Vein endothelial cell (primary cell): ENCODE measurements at places on chromosomes 5 and 9. TPM values are rescaled to one million over a fixed set of nuclear protein-coding genes. Genes with fewer than 3 reads are reported as not detected.

EDIL3 gene
- 2.9 and 3.5 TPM in 2 replicates for total RNA-seq

C9orf153 gene
- total RNA-seq: 0.33 TPM in 1 of 2 replicates, not detected in the other

PCDHGA7 gene
- total RNA-seq: 3.0 and 4.6 TPM in 2 replicates

FOXD4 gene
- total RNA-seq: under 0.01 and 0.19 TPM in 2 replicates

SPAAR gene
- 2.0 and 4.5 TPM in 2 replicates for total RNA-seq

PRDM9 gene
- not detected in 2 replicates for total RNA-seq

SPATA31A3 gene
- not detected in 2 replicates for total RNA-seq

SURF1 gene
- 11.7 and 19.3 TPM in 2 replicates for total RNA-seq

RAPGEF1 gene
- 89.5 and 106 TPM in 2 replicates for total RNA-seq

FBXO38 gene
- 53.9 and 72.4 TPM in 2 replicates for total RNA-seq

PTPRD gene
- 29.2 and 51.9 TPM in 2 replicates for total RNA-seq

FGF18 gene
- total RNA-seq: 0.10 and 0.33 TPM in 2 replicates

PCDHAC1 gene
- 0.10 and 0.33 TPM in 2 replicates for total RNA-seq

FOXI1 gene
- total RNA-seq: under 0.01 TPM in 1 of 2 replicates, not detected in the other

SGCD gene
- under 0.01 and 0.19 TPM in 2 replicates for total RNA-seq

INSL4 gene
- not detected in 2 replicates for total RNA-seq

OBP2B gene
- total RNA-seq: not detected in 2 replicates

PCDHA2 gene
- under 0.01 TPM in 1 of 2 replicates, not detected in the other for total RNA-seq

GABRA1 gene
- not detected in 2 replicates for total RNA-seq

MARVELD2 gene
- 4.8 and 6.2 TPM in 2 replicates for total RNA-seq

ADAMTSL2 gene
- total RNA-seq: 0.10 TPM in 1 of 2 replicates, not detected in the other

NTNG2 gene
- total RNA-seq: under 0.01 and 0.10 TPM in 2 replicates

ANKRD55 gene
- total RNA-seq: 2.6 and 16.7 TPM in 2 replicates

ZMAT2 gene
- total RNA-seq: 25.2 and 32.4 TPM in 2 replicates

RPS14 gene
- 2,576 and 2,669 TPM in 2 replicates for total RNA-seq

MED7 gene
- 8.2 and 10.3 TPM in 2 replicates for total RNA-seq

NDFIP1 gene
- 56.1 and 88.5 TPM in 2 replicates for total RNA-seq

SLC34A3 gene
- total RNA-seq: not detected in 2 replicates

CATSPER3 gene
- total RNA-seq: under 0.01 TPM in 1 of 2 replicates, not detected in the other

CNTFR gene
- not detected in 2 replicates for total RNA-seq

PPP3R2 gene
- not detected in 2 replicates for total RNA-seq

CDX1 gene
- not detected in 2 replicates for total RNA-seq

PDE6A gene
- total RNA-seq: under 0.01 TPM in 1 of 2 replicates, not detected in the other

ITK gene
- not detected in 2 replicates for total RNA-seq

RETREG1 gene
- 0.10 TPM in 1 of 2 replicates, not detected in the other for total RNA-seq

LEAP2 gene
- total RNA-seq: not detected in 2 replicates

TYRP1 gene
- 0.98 and 1.1 TPM in 2 replicates for total RNA-seq

SLC36A2 gene
- total RNA-seq: not detected in 2 replicates

ZDHHC11 gene
- 0.33 and 0.67 TPM in 2 replicates for total RNA-seq
